ENCODE measurements at places on chromosomes 16 and 17. TPM values are rescaled to one million over a fixed set of nuclear protein-coding genes. Genes with fewer than 3 reads are reported as not detected.

The NPIPB6 gene
- total RNA-seq: 2.1 TPM

The C17orf50 gene
- total RNA-seq: not detected

The ABCC12 gene
- not detected for total RNA-seq

The BEAN1 gene
- total RNA-seq: not detected

The DUS1L gene
- total RNA-seq: 195 TPM

The MKS1 gene
- 31.8 TPM for total RNA-seq

The CX3CL1 gene
- total RNA-seq: not detected

The SLC9A5 gene
- total RNA-seq: 7.8 TPM

The ACSM3 gene
- 10.1 TPM for total RNA-seq

The DNAI2 gene
- total RNA-seq: 0.70 TPM

The CCL2 gene
- total RNA-seq: not detected

The TBC1D3I gene
- total RNA-seq: 0.44 TPM

The NEUROD2 gene
- total RNA-seq: not detected

The SGCA gene
- not detected for total RNA-seq

The CFAP119 gene
- 5.3 TPM for total RNA-seq

The CLEC18B gene
- not detected for total RNA-seq

The TIGD7 gene
- total RNA-seq: 4.5 TPM

The ANKS4B gene
- total RNA-seq: not detected

The PERCC1 gene
- 0.34 TPM for total RNA-seq

The STAC2 gene
- total RNA-seq: not detected

The SEBOX gene
- total RNA-seq: not detected

The CHST4 gene
- not detected for total RNA-seq

The FGF11 gene
- total RNA-seq: 2.0 TPM

The OMG gene
- not detected for total RNA-seq

The PDIA2 gene
- not detected for total RNA-seq

The CDH15 gene
- not detected for total RNA-seq

The KRT24 gene
- total RNA-seq: not detected

The HAS3 gene
- total RNA-seq: 0.48 TPM

Data from activated CD8-positive, alpha-beta memory T cell treated with anti-CD3 and anti-CD28 coated beads for 36 hours (primary cell).